ENCODE measurements at places on chromosomes 5 and 9.

DNA sequence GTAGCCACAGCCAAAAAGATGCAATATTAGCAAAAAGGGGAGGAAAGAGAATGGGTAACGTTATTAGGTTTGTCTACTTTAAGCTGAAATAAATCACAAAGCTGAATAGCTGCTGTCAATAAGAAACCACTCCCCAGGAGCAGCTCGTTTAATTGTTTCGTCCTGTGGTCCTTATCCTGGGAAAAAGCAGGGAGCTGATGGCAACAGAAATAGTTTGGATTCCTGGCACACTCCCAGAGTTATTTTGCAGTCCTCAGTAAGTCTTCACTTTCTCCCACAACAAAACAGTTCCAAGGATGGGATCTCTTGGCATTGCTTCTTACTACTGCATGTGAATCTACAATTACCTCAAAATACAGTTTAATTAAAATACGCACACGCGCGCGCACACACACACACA is 28.8 kb downstream of the FRMD3 start:
- DNase-seq, result no peak

- DNase-seq, result no peak
Measured at GRCh38 chr5:125295405-125295872, 549.0 kb upstream of the ZNF608 start.

DNA sequence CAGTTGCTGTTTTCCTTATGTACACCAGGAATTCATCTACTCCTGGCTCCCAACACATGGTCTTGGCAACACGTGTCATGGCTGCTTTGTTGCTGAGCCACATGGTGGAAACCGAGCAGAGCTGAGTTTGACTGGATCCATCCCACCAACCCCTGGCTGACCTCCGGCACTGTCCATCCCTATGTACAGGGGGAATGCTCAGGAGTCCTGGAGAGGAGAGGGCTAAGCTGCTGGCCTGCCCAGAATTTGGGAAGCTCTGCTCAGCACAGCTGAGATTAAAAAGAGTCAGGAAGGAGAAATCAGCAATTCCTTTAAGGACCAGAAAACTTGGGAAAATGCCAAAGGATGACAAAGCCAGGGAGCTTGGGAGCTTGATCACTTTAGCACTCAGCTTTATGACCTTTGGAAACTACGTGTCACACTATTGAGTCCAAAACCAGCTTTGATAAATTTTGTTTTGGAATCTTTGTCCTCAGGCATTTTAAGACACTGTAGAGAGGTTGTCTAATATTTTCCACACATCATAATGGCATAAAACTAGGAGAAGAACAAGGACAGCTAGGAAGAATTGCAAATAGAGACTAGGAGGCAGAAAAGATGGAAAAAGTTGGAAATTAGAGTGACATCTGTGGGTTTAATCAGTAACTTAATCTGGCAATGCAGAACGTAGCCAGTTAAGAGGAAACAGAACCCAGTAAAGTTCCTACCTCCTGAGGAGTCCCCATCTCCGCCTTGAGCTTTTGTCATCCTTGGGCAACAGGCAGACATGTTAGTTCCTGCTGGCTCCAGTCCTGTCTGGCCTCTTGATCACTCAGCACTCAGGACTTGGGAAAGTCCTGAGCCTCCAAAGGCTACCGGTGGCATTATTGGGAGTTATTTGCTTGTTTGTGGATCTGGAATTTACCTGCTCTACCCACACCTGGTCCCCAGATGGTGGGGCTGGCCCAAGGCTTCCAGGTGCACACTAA is 62.5 kb upstream of the PLPP1 start:
- DNase-seq, result no peak

- no peak for DNase-seq
Measured at GRCh38 chr9:124050955-124051354, 39.4 kb downstream of the LHX2 start.

DNA sequence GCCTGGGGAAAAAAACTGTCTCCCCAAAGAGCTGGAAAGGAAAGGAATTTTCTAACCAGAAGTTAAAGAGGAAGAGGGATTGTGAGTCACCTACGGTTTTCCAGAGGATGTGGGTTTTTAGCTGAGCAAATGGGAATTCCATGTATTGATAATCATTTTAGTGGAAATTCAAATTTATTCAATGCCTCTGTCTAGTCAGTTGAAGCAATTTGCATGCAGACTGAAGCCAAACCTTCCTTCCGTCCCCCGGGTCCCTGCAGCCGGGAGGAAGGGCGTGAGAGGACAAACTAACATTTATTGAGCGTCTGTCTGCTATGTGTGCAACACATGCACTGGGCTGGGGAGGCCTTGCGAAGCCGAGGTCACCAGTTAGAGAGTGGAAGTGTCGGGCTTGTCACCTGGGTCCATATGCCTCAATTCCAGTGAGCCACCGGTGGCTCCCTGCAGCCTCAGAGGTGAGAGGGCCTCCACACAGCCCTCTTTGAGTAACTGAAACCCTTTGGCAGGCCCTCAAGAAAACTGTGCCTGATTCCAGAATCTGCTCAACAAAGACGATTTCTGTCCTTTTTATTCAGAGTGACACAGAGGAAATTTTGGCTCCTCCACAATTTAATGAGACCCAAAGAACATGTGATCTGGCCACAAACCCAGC is 70.3 kb downstream of the COL27A1 start:
- DNase-seq, result no peak

DNA sequence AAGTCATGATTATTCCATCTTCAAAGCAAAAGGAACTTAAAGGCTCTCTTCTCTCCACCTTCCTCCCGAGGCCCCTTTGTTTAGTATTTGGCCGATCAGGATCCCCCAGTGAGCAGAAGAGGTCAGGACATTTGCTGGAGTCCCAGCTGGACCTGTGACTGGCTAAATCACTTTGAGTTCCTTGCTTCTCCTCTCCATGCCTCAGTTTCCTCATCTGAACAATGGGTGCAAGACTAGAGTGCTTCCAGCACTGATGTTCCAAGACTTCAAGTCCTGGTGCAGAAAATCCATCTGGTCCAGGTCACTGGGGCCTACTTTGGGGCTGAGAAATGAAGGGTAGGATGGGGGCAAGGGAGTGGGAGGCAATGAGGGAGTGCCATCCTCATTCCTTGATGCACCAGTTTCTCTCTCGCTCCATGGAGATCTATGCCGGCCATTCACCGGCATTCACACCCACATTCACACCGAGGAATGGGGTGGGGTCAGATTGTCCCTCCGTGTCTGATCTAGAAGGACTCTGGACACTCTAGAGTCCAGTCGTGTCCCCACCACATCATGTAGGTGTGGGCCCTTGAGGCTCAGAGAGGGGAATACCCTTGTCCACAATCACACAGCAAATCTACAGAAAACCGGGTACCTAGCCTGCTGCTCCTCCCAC is 38.7 kb upstream of the IL17B start:
- no peak for DNase-seq

- DNase-seq, result no peak
Measured at GRCh38 chr5:35478856-35479682, 138.6 kb upstream of the SPEF2 start.

- DNase-seq, result no peak
Measured at GRCh38 chr9:77497322-77498198, 150.6 kb downstream of the GNA14 start.

GRCh38 chr9:124520206-124520596 is 13.0 kb upstream of the NR5A1 start:
- peak; percentile 24 for DNase-seq

DNA sequence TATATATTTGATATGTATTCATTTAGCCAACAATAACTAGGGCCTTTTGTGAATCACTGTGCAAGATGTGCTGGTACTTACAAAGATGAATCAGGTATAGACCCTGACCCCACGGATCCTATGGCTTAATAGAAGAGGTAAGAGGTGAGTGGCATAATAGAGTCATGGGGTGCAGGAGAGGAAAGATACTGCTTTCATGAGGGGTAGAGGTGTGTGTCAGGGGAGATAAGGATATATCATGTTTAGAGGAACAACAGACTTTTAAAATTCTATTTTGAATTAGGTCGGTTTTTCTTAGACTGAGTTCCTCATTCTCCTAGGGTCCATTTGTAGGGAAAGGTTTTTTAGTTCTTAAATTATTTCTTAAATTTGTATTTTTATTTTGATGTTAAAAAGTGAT is 27.8 kb downstream of the ZCCHC7 start:
- no peak for DNase-seq

GRCh38 chr5:132525299-132525724 is 18.0 kb downstream of the IL5 start:
- no peak for DNase-seq

GRCh38 chr9:78358329-78359051 is 61.6 kb downstream of the PSAT1 start:
- DNase-seq, result no peak

DNA sequence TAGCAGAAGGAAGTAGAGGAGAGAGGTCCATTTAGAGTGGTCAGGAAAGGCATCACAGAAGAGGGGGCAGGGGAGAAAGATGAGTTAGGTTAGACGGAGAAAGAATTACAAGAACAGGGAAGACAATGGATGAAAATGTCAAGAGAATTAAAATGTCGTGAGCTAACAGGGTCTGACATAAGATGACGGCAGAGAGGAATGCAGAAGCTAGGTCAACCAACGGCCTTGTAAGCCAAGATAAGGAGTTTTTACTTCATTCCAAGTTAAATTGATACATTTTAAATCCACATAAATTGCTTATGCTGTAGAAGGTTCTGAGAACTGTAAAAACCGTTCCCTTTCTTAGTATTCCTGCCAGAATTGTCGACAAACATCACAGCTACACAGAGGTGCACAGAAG is 896.9 kb upstream of the DMAC1 start:
- no peak for DNase-seq

GRCh38 chr9:30015073-30015472 is 2369.4 kb upstream of the ACO1 start:
- DNase-seq, result no peak

GRCh38 chr9:127877566-127877998 is at the start of gene AK1:
Gene AK1 (minus strand): TSS chr9:127877675. CDS start chr9:127874617, 3,058 bp downstream.
- DNase-seq, result peak; percentile 84

- DNase-seq, result no peak
Measured at GRCh38 chr5:161380486-161380885, 166.0 kb downstream of the GABRB2 start.

Data from transverse colon (tissue), 4 donors.